ENCODE measurements at places on chromosomes 6 and 20.

DNA sequence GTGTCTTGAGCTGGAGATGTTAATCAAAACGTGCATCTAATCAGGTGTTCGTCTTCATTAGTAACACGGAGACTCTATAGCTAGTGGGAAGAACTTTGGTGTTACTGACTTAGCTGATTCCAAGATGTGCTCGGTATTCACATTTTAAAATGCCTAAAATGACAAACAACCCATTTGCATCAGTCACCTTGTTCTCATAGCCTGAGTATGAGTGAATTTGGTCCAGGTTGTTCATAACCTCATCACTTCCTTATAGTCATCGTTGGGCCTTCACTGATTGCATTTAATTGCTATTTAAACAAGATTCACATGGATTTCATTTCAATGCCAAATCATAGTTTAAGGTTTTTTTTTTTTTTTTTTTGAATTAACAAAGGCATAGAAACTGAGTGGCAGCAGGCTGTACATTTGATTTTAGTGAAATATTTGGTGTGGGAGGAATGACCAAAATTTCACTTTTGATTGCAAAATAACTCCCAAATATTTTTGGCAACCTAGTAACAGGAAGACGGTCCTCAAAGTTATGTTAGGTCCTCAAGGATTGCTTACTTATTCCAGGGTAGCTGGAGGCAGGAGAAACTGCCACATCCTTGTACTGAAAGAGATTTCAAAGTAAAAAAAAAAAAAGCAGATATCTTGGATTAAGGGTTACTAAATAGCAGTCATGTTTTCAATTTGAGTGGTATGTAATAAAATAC, 104.7 kb downstream of the JARID2 start:
- no peak for DNase-seq

DNA sequence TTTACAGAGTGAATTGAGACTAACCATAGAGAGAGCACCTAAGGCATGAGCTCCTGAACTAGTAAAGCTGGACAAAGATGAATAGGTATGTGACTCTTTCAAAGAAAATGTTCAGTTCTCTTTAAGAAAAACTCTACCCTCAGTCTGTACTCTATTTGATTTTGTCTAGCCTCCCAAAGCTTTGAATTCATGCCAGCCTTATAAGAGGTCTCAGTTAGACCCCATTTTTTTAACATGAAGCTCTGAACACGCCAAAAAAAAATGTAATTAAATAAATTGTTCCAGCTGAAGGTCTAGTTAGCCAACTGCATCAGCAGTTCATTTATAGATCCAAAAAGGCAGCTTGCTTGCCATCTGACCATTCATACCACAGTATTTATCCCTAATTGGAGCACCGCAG, 71.6 kb downstream of the COL9A1 start:
- no peak for DNase-seq

- DNase-seq: no peak
Measured at GRCh38 chr20:23130622-23131140, 44.6 kb upstream of the CD93 start.

- DNase-seq: no peak
Measured at GRCh38 chr6:33213989-33214335, 5.7 kb downstream of the RING1 start.

DNA sequence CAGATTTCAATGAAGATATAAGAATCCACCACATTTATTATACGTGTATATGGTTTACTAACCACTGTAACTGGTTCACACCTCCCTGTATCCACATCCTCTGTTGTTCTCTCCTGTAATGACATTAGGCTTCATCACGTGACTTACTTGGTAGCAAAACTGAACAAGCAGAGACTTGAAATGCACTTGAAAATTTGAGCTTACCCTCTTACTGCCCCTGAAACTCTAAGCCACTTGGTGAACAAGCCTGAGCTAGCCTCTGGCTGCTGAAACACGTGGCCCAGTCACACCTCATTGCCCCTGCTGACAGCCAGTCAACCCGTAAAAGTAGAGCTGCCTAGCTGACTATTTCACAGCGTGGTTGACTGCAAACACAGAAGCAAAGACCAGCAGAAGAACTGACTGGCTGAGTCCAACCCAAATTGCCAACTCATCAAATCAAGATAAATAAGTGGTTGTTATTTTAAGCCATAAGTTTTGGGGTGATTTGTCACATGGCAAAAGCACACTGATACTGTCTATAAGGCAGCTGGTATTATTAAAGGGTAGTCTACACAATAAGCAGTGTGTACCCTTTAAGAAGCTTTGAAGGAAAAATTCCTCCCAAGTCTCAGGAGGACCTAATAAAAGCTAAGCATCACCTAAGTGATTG, 109.0 kb downstream of the RALGAPA2 start:
- DNase-seq: peak; percentile 96

DNA sequence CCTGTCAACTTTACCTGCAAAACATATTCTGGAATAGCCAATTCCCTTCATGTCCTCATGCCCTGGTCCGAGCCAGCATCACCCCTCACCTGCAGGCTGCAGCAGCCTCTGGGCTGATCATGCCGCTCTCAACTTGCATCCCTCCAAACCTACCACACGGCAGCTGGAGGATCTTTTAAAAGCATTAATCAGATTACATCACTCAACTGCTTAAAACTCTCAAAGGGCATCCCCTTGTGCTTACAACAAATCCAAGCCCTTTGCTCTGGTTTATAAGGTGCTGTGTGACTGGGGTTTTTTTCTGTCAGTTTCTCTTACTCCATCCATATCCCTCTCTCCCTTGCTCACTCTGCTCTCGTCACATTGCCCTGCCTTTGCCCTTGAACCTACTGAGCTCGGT, 24.0 kb downstream of the CD40 start:
- no peak for DNase-seq

DNA sequence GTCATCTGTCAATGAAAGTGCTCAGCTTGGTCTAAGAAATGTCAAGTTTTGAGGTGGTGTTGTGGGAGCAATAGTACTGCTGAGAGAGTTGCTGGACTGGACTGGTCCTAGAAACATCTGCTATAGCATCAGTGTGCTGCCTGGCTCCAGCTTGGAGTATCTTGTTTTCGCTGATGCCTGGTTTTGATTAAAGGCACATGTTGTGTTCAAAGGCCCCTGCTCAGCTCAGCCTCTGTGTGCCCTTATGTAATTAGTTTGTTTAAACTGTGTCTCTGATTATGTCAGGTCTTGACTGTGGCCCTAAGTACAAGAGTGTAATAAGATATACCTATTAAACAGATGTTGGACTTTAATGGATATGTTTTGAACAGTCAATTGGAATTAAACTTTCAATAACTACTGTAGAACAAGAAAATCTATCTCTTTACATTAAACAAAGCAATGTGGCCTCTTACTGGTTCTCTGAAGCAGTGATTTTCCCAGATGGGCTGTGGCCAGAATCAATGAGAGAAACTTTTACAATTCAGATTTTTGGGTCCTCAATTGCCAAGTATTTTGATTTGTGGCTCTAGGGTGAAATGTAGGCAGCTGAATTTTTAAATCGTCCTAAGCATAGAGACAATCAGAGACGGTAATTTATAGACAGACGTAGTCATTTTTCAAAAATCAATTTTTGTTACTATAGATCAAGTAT, 668.2 kb downstream of the DHX35 start:
- no peak for DNase-seq

- no peak for DNase-seq
Measured at GRCh38 chr6:132592855-132593254, 3.3 kb upstream of the TAAR5 start.

DNA sequence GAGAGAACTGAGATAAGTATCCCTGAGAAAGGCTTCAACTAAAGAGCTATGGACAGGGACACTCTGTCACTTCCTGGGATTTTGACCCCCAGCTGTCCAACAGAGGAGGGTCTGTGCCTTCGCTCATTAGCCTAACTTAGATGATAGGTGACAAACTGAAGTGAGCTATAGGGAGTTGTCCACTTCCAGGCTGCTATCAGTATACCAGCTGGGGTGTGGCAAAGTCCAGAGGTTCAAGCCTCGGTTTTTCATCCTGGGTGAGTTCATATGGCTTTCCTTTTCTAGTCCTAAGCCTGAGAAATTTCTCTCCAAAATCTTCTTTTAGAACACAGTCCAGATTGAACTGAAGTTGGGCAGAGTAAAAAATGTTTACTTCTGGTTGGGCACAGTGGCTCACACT, 5.9 kb upstream of the PAQR8 start:
- no peak for DNase-seq

- no peak for DNase-seq
Measured at GRCh38 chr6:88119769-88120168, 46.4 kb downstream of the CNR1 start.

GRCh38 chr6:79525272-79526100, 11.7 kb downstream of the LCA5 start:
- peak; percentile 14 for DNase-seq

DNA sequence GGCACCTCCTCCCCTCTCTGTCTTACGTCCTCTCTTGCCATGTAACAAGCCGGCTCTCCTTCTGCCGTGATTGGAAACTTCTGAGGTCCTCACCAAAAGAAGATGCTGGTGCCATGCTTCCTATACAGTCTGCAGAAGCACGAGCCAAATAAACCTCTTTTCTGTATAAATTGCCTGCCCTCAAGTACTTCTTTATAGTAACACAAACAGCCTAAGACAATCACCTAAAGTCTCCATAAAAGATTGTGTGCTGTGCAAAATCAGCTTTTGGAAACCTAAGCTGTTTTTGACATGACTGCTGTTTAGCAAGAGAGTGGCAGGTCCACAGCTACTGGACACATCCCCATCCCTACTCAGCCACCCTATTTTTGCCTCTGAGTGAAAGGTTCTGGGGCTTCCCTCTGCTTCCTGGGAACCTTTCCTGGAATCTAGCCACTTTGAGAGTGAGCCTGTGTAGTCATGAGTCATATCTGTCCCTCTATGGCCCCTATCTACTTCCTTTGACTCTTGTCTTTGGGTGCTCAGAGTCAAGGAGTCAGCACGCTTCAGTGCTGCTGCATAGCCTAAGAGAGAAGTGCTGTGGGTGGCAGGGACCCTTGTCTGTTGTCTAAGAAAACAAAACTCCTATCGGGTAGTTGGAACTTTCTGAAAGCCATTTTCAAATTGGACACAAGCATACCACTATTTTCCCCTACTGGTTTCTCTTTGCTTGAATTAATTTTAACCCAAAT, 110.0 kb downstream of the PPP1R14C start:
- no peak for DNase-seq
